ENCODE measurements at places on chromosomes 11 and 22. TPM values are rescaled to one million over a fixed set of nuclear protein-coding genes. Genes with fewer than 3 reads are reported as not detected.

Gene APOL1
- total RNA-seq = 22.1 TPM

Gene FAM180B
- total RNA-seq = 0.22 TPM

Gene NTM
- 2.9 TPM for total RNA-seq

Gene SLC22A8
- not detected for total RNA-seq

Gene SLC25A45
- 5.6 TPM for total RNA-seq

Gene ATM
- total RNA-seq = 24.9 TPM

Gene FAM227A
- total RNA-seq = 0.27 TPM

Gene KRTAP5-1
- not detected for total RNA-seq

Gene PKDREJ
- 0.08 TPM for total RNA-seq

Gene OR4P4
- total RNA-seq = not detected

Gene CREB3L1
- 64.1 TPM for total RNA-seq

Gene NADSYN1
- total RNA-seq = 22.1 TPM

Gene OVOL1
- total RNA-seq = not detected

DNA sequence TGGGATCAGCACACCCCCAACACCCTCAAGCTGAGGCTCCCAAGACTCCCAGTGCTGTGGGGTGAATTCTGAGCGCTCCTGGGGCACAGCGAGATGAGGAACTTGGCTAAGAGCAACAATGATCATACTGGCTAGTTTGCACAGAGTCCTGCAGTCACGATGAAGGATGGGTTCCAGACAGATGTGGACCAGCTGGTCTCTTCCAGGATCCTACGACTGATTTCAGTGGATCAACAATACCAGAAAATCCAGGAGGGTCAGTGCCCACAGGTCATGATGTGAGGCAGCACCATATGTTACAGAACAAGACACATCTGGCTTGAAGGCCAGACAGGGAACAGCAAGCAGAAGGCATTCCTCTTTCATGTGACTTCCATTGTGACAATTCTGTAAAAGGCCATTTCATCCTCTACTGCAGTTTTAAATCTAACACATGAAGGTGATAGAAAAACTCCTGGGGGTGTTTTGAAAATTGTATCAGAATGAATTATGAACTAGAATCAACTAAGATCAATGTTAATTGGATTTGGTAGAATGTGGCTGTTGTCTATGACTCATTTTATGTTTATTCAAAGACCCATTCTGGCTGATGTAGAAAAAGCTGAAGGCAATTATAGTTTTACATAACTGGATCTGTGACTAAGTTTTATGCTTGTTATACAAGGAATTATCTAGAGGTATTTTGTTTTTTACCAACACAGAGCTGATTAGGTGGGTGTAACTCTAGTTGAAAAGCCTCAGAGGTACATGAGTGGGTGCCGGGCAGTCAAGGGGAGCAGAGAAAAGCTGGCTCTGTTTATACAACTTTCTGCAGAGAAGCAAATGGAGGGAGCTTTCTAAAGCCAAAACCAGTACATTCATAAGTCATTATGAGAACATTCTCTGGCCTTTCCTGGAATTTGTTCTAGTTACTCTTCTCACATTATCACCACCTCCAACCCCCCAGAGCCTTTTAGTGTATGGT is 29.1 kb downstream of the OR52K1 start:
- no peak for DNase-seq

GRCh38 chr11:121715405-121715804 is 262.6 kb upstream of the SORL1-AS1 start:
- no peak for DNase-seq

DNA sequence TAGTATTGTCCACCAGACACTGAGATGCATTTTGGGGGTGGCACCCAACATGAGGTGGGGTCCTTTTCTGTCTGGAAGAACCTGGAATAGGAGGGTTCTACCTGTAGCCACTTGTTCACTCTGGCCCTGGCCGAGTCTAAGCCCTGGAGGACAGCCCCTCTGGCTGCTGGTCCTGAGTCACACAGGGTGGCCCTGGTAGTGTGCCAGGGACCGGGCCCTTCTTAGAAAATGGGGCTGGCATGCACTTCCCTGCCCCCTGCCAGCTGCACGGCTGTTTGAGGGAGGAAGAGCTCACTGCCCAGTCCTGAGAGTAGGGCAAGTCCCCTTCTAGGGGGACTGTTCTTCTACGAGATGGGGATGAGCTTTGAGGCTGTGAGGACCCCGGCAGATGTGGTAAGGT is 2.2 kb downstream of the PLCB3 start:
- DNase-seq = peak; percentile 64

DNA sequence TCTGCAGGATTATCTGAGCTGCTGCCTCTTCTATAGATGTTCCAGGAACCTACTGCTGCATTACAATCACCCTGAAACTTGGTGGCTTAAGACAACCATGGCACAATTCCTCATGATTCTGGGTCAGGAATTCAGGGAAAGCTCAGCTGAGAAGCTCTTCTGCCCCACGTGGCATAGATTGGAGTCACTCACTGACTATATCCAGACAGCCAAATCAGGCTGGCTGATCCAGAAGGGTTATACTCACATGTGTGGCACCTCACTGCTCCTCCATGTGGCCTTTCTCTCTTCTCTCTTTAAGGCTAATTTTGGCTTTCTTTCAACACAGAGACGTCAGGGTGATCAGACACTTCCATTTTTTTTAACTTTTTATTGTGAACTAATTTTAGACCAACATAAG is 125.5 kb downstream of the BBOX1 start:
- no peak for DNase-seq

DNA sequence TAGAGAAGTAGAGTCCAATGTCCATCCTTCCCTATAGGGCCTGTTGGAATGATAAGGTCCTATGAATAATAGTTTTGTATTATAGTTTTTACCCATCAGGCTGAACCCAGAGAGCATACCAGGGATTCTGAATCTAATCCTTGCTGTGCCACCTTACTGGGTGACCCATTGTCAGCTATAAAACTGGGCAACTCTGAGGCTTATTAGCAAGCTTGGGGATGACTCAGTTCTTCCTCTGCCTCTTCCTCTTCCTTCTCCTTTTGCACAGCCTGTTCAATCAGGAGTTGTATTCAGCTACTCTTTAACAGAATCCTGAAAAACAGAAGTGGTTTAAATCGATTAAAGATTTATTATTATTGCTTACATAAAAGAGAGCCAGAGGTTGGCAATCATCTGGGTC is 8.9 kb downstream of the HEPHL1 start:
- DNase-seq = no peak

DNA sequence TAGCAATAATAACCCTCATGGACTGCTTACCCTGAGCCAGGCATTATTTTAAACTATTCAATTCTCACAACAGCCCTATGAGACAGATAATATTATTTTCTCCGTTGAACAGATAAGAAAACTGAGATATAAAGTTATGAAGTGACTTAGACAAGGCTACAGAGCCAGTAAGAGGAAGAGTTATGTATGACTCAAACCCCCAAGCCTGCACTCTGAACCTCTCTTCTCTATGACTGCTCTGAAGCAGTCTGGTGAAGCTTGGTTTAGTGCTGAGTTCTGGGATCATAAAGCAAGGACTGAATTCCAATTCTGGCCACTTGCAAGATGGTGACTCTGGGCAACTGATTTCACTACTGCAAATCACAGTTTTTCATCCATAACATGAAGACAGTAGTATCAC is 34.5 kb downstream of the TNKS1BP1 start:
- DNase-seq = no peak

DNA sequence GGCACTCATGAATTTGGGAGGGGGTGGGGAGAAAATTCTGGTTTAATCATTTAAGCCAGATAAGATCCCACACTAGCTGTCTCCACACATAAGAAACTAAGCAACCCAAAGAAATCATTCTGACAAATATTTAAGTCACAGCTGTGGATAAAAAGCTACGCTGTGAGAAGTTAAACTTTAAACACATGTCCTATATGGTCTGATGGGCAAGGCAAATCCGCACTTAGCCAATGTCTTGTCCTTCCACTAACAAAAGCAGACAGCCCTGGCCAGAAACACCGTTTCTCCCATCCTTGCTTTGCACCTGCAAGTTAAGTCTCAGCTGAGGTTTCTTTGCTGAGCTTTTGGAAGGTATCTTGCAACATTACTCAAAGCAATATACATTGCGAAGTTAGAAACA is 68.0 kb downstream of the ETS1 start:
- no peak for DNase-seq

DNA sequence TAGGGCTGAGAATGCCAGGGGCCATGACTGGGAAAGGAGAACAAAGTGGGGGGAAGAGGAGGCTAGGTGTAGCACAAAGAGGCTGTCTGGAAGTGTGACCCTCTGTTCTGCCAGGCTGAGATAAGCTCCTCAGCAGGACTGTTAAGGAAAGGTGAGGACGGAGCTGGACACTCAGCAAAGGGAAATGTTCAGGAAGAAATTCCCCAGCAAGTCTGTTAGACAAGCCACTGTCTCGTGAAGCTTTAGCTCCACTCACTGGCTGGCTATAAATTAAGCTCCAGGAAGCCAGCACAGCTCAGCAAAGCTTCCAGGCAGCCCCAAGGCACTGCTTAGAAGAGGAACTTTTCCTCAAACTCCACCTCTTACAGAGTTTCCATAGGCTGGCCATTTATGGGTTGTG is 181.2 kb upstream of the API5 start:
- DNase-seq = no peak

DNA sequence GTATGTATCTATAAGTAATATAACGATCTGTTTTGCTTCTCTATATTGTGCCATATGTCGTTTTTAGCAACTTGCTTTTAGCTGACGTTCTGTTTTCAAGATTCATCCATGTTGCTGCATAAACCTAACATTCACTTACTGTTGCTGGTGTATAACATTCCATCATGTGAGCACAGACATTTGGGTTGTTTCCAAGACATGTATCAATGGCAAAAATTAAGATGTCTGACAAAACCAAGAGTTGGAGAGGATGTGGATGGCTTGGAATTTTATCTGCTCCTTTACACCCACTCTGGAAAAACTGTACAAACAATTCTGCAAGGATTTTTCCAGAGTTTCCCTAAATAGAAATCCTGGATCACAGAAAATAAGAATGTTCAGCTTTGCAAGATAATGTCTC is 40.9 kb downstream of the DGCR2 start:
- DNase-seq = no peak

GRCh38 chr11:87560352-87560751 is 522.6 kb downstream of the TMEM135 start:
- DNase-seq = no peak

DNA sequence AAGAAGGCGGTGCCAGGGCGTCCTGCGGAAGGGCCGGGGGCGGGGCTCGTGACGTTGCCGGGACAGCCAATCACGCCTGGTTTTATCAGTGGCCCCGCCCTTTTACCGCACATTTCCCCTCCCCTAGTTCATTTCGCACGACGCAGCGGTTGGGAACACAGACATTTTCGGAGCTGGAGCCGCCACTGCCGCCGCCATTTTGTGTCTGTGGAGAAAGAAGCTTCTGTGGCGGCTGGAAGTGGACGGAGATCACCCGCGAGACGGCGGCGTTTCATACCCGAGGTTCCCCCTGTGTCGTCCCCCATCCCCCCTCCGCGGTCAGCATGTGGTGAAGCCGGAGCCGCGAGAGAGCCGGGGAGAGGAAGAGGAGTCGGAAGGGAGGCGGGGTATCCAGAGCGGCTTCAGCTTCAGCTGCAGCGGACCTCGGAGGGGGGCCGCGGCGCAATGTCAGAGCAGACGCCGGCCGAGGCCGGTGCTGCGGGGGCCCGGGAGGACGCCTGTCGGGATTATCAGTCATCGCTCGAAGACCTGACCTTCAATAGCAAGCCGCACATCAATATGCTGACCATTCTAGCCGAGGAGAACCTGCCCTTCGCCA is at the start of gene PCF11:
TSS of gene PCF11 (plus strand) at position 136 of the 598 bp plus-strand sequence. CDS start at position 445, 309 bp downstream.
- DNase-seq = no peak

GRCh38 chr11:12914400-12914912 is 94.7 kb upstream of the RASSF10 start:
- peak; percentile 85 for DNase-seq

DNA sequence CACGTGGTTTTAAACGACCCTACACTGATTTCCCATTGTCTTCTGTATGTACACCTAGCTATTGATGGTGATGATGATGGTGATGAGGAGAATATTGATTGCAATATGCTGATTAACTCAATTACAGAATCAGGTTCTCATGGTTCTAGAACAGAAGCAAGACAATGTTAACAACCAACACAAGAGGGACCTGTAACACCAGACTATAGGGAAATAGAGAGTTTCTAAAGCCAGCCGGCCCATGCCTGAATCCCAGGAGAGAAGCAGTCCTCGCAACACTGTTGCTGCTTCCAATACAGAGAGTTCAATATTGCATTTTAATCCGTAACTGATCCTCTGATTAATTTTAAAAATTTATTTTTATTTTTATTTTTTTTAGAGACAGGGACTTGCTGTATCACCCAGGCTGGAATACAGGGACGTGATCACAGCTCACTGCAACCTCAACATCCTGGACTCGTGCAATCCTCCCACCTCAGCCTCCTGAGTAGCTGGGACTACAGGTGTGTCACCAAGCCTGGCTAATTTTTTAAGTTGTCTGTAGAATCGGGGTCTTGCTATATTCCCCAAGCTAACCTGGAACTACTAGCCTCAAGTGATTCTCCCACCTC is 22.2 kb upstream of the UBASH3B start:
- no peak for DNase-seq

GRCh38 chr11:76313271-76313670 is 67.7 kb downstream of the THAP12 start:
- no peak for DNase-seq

GRCh38 chr22:23829845-23830372 is 8.9 kb downstream of the DERL3 start:
- DNase-seq = no peak

GRCh38 chr22:36839356-36840073 is 21.3 kb upstream of the NCF4 start:
- DNase-seq = no peak

DNA sequence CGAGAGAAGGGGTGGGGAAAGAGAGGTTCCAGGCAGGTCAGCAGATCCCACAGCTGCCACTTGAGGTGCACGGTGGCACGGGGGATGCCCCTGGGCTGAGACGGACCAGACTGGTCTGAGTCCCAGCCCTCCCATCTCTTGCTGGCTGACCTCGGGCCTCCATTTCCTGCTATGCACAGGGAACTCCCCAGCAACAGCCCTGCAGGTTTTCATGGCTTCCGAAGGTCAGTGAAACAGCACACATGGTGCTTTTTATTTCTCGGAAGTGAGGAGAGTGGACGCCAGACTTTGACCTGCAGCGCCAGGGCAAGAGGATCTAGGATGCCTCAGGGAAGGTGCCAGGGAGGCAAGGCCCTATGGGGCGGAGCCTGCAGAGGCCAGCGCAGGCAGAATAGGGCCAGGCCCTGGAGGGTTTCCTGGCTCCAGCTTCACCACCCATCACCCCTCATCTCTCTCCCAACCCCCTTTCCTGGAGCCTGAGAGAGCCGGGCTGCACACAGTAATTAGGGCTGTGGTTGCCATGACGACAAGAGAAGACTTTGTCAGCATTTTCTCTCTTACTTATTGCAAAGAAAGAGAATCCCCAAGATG is 29.5 kb downstream of the SLC22A12 start:
- DNase-seq = no peak

DNA sequence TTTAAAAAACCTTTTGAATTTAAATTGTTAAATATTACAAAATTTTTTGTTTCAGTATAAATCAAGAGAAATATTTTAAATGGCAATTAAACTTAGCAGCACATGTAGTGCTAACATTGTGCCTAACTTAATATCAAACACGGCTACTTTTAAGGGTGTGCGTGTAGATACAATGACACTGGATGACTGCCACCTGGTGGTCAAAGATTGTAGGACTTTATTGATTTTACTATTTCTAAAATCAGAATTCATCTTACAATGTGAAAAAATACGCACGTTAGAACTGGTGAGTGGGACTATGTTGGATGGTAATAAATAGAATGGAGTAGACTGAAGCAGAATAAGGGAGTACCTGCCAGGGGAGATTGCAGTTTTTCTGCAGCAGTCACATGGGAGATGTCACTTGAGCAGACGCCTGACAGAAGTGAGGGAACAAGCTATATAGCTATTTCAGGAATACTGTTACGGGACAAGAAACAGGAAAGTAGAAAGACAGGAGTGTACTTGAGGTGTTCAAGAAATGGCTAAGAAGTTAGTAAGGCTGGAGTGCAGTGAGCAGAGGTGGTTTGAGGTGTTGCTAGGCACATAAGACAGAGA is 52.9 kb downstream of the UVRAG start:
- no peak for DNase-seq

Data from Right ventricle myocardium inferior (tissue), 1 donor.